ENCODE measurements at places on chromosomes 5 and 9. TPM values are rescaled to one million over a fixed set of nuclear protein-coding genes. Genes with fewer than 3 reads are reported as not detected.

DNA sequence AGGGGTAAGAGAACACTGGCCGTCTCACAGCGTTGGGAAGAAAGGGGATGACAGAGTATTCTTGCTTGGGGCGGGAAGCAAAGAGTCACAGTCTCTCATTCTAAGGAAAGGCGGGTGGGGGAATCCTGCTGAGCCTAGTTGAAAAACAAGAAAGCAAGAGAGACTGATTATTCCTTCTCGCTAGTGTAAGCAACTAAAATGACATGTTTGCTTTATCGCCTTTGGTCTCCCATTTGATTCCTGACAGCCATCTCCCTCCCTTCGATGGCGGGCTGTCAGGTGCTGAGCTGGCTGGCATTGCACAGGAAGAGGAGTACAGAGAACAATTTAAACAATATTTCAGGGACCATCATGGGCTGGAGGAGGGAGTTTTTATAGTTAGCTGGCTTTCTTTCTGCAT is 331.3 kb downstream of the ASTN2 start:
- no peaks in the 10 kb centered on the region for H3K27me3 ChIP-seq
- H3K36me3 ChIP-seq, result no peaks in the 10 kb centered on the region
- no peak overlapping the region for H3K27ac ChIP-seq

MYMK gene
- 1.4 TPM for total RNA-seq

NR3C1 gene
- 82.4 TPM for total RNA-seq

EQTN gene
- 2.7 TPM for total RNA-seq

DNA sequence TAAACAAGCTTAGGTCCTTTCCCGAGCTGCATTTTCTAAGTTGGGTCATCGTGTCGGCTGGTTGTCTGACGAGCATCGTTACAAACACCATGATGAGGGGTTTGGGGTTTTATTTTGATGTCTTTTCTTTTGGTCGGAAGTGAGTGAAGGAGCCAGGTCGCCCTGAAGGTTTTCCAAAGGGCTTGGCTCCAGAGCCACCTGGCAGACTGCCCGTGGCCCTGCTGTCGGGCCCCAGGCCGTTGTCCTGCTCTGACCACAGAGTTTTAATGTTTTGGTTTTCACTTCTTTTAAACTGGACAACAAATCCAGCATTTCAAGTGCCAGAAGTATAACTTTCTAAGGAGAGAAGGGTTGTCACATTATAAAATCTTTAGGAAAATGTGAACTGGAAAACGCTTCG is 42.3 kb downstream of the TENT4A start:
- no peak overlapping the region for H3K27ac ChIP-seq
- H3K4me3 ChIP-seq, result no peak overlapping the region
- H3K4me1 ChIP-seq, result no peaks in the 10 kb centered on the region
- DNase-seq, result no peak
- H3K36me3 ChIP-seq, result no peaks in the 10 kb centered on the region

DNA sequence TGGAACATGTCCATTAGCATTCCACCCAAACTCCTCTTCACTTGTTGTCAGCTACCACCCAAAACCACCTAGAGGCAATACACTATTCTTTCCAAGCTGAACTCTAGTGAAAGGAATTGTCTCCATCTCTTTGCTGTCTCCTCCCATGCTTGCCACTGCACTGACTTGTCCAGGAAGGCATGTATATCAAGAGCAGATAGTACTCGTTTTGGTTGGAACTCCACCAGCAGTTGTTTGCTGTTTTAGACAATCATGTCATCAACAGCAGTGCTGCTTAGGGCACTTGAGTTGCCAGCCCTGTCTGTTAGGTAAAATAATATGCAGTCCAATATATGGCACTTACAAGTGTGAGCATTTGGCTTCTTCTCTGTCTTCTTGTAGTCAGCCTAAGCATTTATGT is 80.0 kb upstream of the SAP30L start:
- H3K4me3 ChIP-seq, result no peak overlapping the region
- no peak for DNase-seq
- no peak overlapping the region for H3K27ac ChIP-seq

DNA sequence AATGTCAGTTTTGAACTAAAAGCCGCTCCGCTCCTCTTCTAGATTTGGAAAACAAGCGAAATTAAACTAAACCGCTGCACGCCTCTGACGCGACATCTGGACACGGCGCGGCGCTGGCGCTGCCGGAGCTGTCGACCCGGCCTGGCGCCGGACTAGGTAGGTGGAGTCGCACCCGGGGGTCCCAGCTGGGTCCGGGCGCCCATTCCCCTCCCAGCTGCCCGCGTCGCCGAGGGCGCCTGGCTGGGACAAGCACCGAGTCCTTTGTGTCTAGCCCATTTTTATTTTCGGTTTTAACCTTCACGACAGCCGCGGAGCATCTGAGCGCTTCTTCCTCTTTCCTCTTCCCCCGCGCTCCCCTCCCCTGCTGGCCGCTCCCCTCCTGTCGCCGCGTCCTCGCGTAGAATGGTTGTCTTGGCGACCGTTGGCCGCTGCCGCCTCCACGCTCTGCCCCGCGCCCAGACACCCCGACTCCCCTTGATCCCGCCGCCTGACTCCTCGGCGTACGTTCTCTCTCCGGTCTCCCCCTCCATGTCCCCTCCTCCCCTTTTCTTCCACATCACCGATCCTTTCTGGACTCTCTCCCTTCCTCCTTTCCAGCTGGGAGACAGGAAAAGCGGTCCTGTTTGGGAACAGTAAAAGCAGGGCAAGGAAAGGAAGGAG is 545 bp downstream of the CDKN2B-AS1 start:
- H3K27ac ChIP-seq, result peak overlapping the region; percentile 86
- H3K4me3 ChIP-seq, result peak overlapping the region; percentile 87
- H3K27me3 ChIP-seq, result peaks cover 34% of the 10 kb centered on the region
- no peaks in the 10 kb centered on the region for H3K36me3 ChIP-seq
- peaks cover 18% of the 10 kb centered on the region for H3K4me1 ChIP-seq

DNA sequence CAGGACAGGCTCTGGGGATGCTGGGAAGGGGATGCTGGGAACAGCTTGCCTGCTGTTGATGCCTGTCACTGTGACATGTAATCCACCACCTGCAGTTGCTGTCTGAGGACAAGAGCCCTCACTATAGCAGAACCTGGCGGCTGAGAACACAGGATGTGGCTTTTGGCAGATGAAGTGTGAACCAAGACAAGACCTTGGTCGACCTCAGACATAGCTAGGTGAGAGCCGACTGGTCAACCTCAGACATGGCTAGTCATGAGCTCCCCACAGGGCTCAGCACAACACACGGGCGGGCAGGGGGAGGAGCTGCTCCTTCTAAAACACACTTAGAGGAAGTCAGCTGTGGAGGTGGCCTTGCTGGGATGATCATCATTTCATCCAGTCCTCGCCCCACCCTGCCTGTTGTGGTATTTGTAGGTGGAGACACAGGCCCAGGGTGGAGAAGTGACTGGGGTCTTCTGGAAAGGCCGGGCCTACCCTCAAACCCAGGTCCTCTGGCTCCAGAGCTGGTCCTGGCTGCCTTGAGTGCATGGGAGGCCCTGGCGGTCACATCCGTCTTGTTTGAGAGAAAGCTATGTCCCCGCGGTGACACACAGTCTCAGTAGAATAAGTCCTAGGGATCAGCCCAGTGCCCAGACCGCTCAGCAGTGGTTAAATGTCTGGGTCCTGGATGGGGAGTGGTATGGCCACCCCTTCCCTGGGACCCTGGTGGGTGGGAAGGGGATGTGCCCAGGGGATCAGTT is 6.1 kb downstream of the SUSD3 start:
- no peaks in the 10 kb centered on the region for H3K36me3 ChIP-seq
- no peak overlapping the region for H3K27ac ChIP-seq
- no peak overlapping the region for H3K4me3 ChIP-seq
- H3K27me3 ChIP-seq, result no peaks in the 10 kb centered on the region

OLFML2A gene
- 328 TPM for total RNA-seq

- H3K4me1 ChIP-seq, result peaks cover 40% of the 10 kb centered on the region
- DNase-seq, result no peak
- no peak overlapping the region for H3K27ac ChIP-seq
Observed at GRCh38 chr5:113047234-113047633, 70.6 kb downstream of the DCP2 start.

- no peak overlapping the region for H3K4me3 ChIP-seq
- H3K4me1 ChIP-seq, result no peaks in the 10 kb centered on the region
- H3K36me3 ChIP-seq, result no peaks in the 10 kb centered on the region
- no peak for DNase-seq
- H3K27ac ChIP-seq, result no peak overlapping the region
- H3K27me3 ChIP-seq, result no peaks in the 10 kb centered on the region
Observed at GRCh38 chr9:23555851-23556250, 270.2 kb downstream of the ELAVL2 start.

CWC27 gene
- total RNA-seq, result 8.8 TPM

NOTCH1 gene
- total RNA-seq, result 47.7 TPM

- H3K27me3 ChIP-seq, result no peaks in the 10 kb centered on the region
- H3K4me3 ChIP-seq, result no peak overlapping the region
- DNase-seq, result no peak
- H3K36me3 ChIP-seq, result no peaks in the 10 kb centered on the region
Observed at GRCh38 chr9:121383715-121384114, 13.7 kb upstream of the STOM start.

GRCh38 chr9:14344053-14344524 is 30.1 kb upstream of the NFIB start:
- H3K36me3 ChIP-seq, result no peaks in the 10 kb centered on the region
- H3K4me1 ChIP-seq, result no peaks in the 10 kb centered on the region
- H3K27ac ChIP-seq, result peak overlapping the region; percentile 72
- DNase-seq, result no peak
- H3K27me3 ChIP-seq, result peaks cover 49% of the 10 kb centered on the region

CSF2 gene
- total RNA-seq, result not detected

DNA sequence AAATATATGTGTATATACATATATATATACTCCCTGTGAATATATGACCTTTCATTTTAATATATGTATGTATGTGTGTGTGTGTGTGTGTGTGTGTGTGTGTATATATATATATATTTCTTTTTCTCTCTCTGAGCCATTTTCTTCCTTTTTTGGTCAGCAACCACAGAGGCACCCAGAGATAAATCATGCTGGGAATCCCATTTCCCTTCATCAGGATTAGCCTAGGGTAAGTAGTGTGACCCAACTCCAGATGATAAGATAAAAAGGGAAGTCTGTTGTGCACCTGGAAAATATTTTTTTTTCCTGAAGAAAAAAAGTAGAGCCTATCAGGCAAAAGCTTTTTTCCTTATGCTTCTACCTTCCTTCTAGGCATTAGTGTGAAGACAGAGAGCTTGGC is 25.4 kb upstream of the SUB1 start:
- no peak overlapping the region for H3K27ac ChIP-seq
- no peaks in the 10 kb centered on the region for H3K27me3 ChIP-seq
- H3K36me3 ChIP-seq, result no peaks in the 10 kb centered on the region
- no peak for DNase-seq
- H3K4me3 ChIP-seq, result no peak overlapping the region
- H3K4me1 ChIP-seq, result no peaks in the 10 kb centered on the region

LCP2 gene
- total RNA-seq, result 27.5 TPM

Data from tibial nerve (tissue), 4 donors.